ENCODE measurements at places on chromosomes 11 and 22.

- no peak for DNase-seq
Observed at GRCh38 chr11:77144857-77145428, 16.9 kb downstream of the MYO7A start.

GRCh38 chr11:85961930-85962363 is 106.8 kb downstream of the CCDC83 start:
- DNase-seq: no peak

DNA sequence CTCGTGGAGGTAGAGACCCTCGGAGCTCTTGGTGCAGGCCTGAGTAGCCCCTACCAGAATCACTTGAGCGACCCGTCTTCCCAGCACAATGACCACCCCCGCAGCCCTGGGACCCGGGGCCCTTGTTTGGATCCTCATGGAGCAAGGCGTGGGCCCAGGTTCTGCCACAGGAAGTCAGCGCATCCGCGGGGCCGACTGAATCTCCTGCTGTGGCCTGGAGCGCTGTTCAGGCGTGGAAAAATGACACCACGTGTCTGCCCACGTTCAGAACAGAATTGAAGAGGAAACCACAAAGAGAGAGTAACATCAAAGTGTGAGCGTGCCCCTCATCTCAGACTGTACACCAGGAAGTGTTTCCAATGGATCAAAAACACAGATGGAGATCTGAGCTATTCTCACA is 1479.2 kb downstream of the TBC1D22A start:
- DNase-seq: no peak

- DNase-seq: no peak
Observed at GRCh38 chr22:35697142-35697541, 20.5 kb upstream of the APOL5 start.

- peak; percentile 69 for DNase-seq
Observed at GRCh38 chr11:75583718-75584658, 21.9 kb downstream of the SERPINH1 start.

GRCh38 chr11:121741351-121741760 is 288.6 kb upstream of the SORL1-AS1 start:
- no peak for DNase-seq

DNA sequence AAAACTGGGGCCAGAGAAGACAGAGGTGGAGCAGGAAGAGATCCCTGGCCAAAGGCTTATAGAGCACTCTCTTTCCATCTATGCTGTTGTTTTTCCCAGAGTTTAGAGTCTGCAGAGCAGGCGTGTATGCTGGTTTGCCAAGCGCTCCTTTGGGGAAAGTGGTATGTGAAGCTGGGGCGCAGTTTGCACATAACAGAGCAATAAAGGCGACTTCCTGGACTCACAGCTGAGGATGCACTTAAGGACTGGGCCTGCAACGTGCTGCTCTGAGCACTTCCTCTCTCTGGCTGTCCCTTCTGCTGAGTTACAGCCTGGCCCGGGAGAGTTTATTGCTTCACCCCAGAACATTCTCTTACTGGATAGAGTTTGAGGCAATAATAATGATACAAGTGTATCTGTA is 41.7 kb downstream of the THAP12 start:
- DNase-seq: peak; percentile 55

- no peak for DNase-seq
Observed at GRCh38 chr11:90133560-90134477, 644 bp upstream of the NAALAD2 start.

- peak; percentile 94 for DNase-seq
Observed at GRCh38 chr22:39316440-39317083, 2.9 kb downstream of the RPL3 start.

DNA sequence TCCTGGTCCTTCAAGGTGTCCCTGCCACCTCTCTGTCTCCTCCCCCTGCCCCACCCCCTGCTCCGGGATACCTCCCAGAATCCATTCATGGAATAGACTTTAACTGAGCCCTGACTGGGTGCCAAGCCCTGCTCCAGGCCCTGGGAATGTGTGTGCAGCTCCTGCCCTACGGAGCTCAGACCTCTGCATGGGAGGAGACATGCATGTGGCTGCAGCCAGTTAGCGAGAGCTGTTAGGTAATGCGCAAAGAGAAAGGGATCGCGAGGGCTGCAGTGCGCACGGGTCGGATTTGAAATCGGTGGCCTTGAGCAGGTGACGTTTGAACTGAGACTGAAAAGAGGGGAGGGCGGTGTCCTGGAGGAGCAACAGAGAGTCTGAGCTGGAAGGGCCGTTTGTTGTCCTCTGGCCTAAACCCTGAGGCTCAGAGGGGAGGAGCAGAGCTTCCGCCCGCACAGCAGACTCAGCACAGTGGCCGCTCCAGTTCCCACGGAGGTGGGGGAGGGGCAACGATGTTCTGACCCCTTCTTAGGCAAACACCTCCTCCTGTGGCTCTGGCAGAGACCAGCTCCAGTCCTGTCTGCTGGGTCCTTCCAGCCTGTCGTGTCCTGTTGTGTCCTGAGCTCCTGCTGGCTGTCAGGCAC is 19.8 kb upstream of the LRRC10B start:
- DNase-seq: no peak

- peak; percentile 22 for DNase-seq
Observed at GRCh38 chr11:110712659-110713448, 617 bp upstream of the ARHGAP20 start.

GRCh38 chr11:126025822-126026221 is 36.8 kb downstream of the CDON start:
- no peak for DNase-seq

- no peak for DNase-seq
Observed at GRCh38 chr11:130882138-130882551, 34.1 kb downstream of the SNX19 start.

- no peak for DNase-seq
Observed at GRCh38 chr11:32584921-32585320, 1.3 kb downstream of the EIF3M start.

- no peak for DNase-seq
Observed at GRCh38 chr11:124896071-124896750, 1.5 kb downstream of the ROBO4 start.

DNA sequence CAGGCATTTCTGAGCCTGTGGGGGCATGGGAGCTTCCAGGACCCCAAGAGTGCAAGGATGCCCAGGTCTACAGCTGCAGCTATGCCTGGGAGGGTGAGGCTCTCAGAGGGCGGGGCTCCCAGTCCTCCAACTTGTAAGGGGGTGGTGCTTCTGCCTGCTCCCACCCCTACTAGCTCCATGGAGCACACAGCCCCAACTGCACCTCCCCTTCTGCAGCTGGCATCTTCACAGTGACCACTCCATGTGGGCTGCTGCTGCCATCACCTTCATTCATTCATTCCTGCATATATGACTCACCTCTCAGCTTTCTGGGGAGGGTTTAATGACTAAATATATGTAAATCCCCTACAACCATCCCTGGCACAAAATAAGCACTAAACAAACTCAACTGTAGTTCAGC is 43.8 kb downstream of the CHST1 start:
- DNase-seq: no peak

- no peak for DNase-seq
Observed at GRCh38 chr22:44159221-44159620, 21.5 kb upstream of the PARVG start.
